Heart right ventricle (tissue), 16 donors: ENCODE measurements at places on chromosomes 12 and 14.

DNA sequence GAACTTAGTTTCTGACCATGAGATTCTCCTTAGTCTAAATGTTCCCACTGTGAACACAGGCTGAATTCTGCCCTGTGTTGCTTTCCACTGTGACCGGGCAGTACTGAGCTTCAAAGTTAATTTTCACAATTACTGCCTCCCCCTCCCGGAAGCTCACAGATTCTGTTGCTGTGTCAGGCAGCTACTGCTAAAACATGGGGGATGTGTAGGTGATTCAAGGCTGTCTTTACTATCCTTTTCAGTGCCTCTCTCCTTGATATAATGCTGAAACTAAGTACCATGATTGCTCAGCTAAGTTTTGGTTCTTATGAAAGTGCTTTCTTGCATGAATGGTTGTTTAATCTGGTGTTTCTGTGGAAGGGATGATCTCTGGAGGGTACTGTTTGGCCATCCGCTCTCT lies 428.3 kb upstream of the NOVA1 start:
- no peak for DNase-seq

DNA sequence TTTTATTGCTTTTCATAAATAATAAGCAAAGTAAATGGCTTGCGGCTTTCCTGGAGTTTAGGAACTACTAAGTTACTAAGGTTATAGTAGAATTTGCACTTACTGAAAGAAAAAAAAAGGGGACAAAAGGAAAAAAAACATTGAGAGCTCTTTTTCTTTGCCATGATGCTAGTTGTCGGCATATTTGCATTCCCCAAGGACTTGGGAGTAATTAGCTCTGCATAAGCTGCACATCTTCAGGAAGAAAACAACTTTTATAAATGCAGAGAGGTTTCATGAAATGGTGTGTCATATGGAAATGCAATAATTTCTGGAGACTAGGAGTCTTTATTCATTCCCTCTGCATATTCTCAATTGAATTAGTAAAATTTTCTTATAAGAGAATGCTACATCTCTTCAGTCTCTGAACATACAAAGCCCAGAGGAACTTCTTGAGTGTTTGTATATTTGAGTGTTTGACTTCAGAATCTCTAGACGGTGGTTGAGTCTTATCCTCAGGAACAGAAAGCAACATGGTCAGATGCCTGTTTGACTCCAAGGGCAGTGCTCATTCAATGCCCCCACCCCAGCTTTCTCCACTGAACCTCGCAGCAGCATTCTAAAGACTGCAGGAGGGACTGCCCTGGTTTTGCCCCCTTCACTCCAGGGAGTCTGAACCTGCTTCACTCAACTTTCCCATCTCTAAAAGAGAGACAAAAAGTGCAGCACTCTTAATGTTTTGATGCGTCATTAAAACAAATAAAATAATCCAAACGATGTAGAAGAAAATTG lies 158.9 kb upstream of the EEA1 start:
- DNase-seq: no peak

DNA sequence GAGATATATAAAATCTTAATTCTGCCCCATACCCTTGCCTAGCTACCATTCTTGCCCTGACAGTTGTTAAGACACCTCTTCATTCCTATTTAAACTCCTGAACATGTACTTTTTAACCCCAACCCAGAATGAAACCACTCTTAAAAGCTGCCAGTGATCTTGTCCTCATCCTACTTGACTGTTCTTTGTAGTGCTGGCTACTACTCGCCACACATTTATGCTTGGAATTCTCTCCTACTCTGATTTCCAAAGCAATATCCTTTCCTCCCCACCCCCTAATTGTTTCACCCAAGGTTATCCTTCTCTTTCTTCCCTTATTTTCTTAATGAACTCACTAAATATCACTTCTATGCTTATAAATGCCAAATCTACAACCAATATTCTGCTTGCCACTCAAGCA lies 4.1 kb downstream of the NFYB start:
- no peak for DNase-seq

DNA sequence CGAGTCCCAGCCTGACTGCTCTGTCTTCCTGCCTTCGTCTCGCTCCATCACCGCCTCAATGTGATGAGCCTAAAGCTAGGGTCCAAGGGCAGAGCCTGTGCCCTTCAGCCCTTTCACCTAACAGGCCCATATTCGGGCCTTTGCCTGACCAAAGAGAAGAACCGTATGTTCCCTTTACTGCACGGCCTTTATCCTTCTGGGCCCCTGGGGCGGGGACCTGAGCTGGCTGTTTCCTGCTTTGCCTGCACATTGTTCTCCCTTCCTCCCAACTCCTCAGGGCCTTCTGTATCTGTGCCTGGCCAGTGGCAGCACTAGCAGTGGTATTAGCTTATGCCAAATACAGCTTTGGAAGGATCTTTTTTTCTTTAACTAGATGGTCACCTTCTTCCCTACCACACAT lies 8.5 kb upstream of the MYL6B start:
- peak; percentile 46 for DNase-seq

GRCh38 chr12:98856897-98857540 lies 211.9 kb downstream of the APAF1 start:
- no peak for DNase-seq

DNA sequence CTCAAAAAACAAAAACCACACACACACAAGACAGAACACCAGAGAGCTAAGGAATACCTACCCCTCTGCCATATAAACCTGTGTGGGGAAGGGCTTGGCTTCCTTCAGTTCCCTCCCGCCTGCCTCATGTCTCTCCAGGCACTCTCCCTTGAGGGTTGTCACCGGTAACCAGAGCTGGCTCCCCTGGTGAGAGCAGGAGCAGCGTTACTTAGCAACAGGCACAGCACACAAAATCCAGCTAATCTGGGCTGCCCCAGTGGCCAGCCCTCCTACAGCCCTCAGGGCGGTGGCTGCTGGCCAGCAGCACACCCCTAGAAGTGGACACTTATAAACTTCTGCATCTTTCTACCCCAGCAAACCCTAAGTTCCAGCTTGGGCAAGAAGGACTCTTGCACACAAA lies 21.6 kb upstream of the NR4A1 start:
- no peak for DNase-seq

DNA sequence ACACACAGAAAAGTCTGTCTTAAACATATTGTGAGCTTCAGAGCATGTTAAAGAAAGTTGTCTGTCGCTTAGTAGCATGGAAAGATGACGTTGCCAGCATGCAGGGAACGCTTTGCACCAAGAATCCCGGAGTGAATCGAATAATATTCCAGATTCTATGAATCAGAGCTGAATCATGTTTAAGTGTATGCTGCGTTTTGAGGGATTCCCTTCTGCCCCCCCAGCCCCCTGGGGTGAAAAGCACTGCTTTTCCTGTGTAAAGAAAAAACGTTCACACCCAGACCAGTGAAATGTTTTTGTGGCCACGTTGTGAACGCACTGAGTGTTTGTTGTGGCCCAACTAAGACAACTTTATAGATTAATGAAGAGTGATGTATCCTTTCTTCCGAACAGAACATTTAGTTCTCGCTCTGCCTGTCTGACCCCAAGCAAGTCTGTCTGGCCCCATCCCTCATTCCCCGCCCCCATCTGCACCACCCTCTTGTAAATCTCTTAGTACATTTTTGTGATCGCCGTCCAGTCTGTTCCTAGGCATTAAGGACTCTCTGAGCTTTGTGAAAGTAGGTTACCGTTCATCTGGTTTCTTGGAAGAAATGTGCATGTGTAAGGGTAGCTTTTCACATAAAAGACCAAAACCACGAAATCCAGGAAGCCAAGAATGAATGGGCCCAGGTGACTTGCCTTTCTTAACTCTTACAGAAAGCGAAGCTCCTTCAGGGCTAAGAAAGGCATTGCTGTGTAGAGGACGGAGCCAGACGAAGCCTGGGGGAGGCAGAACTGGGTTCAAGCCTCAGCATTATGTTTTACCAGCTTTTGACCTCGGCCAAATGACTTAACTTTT lies 103.0 kb downstream of the SAMD4A start:
- no peak for DNase-seq

- no peak for DNase-seq
Measured at GRCh38 chr12:48545833-48546469, 20.5 kb downstream of the OR8S1 start.

DNA sequence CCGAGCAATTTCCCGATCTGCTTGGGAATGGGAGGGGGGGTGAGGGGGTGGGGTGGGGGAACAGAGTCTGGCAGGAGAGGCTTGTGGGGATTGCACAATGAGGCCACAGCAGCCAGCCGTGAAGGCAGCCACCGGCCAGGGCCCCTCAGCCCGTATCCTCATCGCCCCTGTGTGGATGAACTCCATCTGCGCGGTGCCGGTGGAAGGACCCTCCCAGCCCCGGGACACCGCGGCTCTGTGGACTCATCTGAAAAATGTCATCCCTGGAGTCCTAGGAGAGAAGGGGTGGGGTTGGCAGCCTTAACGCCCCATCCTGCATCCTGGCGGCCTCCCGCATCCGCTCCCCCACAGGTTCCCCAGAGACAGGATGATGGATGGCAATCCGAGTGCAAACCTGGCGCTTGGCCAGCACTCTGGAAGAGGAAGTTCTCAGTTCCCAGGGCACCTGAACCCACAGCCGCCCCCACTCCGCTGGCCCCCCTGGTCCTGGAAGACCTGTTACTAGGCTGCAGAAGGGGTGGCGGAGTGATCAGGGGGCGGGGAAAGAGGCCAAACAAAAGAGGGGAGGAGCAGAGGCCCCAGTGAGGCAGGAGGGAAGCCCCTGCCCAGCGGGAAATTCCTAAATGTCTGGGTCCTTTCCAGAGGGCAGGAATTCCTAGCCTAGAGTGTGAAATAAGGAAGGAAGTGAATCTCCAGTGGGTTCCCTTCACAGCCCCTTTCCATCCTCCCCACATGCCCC lies 1.2 kb upstream of the TNFAIP2 start:
- peak; percentile 88 for DNase-seq

DNA sequence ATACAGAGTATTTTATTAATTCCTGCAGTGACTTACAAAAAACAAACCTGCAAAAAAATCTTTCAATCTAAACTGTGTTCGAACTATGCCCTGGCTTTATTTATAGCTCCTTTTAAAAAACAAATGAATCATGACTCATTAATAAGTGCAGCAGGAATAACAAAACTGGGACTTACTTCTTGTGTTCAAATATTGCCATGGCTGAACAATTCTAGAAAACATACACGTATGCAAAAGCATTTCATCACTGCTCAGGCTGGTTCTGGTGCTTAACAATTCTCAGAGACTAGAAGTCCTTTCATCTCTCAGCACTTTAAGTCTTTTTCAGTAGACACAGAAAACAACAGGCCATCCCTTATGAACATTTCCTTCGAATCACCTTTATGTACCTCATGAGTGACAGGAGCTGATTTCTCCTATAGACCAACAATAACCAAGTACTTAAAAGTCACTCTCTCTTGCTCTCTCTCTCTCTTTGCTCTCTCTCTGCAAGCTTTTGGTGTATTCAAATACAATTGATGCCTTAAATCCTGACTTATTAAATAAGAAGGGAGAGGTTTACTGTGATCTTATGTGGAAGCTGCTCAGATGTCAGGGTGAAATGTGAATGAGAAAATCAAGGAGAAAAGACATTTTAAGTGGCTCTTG lies 268.8 kb downstream of the TTC8 start:
- DNase-seq: no peak

GRCh38 chr12:105982022-105982421 lies 156.7 kb downstream of the NUAK1 start:
- DNase-seq: peak; percentile 38

DNA sequence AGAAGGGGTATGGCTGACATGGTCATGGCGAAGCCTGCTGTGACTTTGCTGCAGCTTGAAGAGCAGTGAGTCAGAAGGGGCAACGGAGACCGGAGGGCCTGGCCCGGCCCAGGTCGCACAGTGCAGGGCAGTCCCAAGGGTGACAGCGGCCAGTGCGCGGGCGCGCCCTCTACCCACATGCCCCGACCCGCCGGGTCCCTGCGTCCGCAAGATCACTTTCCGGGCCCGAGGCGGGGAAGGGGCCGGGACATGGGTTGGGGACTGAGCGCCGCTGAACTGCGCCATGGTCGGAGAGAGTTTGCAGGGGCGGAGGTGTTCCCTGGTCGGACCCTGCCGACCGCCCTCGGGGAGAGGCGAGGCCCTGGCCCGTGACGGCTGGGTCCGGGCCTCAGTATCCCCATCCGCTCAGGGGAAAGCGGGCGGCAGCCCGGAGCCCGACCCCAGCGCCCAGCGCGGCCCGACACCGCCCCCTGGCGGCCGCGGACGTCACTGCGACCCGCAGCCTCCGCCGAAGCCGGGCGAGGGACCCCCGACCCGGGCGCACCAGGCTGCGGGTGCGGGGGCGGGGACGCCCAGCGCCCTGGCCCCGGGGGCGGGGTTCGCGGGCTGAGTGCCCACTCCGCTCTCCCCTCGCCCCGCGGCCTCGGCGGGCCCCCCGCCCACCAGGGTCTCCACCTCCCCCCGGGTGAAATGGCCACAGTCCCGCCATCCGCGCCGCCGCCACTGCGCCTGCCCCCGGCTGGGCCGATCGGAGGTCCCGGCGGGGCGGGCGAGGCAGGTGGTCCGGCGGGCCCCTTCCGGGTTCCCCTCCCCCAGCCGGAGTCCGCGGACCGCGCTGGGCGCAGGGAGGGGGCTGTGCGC lies 7.2 kb upstream of the ANKRD9 start:
- DNase-seq: no peak

DNA sequence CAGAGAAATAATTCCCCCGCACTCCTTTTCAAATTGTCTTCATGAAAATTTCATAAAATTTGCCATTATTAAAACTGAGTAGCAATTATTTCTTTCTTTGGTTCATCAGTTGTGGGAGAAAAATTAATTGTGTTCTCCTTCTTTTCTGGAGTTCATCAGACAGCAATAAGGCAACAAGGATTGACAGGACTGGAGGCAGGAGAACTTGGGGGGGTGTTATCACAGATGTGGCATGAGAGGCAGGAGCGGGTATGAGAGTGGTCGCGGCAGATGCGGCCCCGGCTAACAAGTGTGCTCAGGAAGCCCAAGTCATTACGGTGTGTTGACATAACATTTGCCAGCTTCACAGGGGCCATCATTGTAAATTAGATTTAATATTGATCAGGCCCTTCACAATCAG lies 306.6 kb upstream of the TMPO start:
- no peak for DNase-seq

DNA sequence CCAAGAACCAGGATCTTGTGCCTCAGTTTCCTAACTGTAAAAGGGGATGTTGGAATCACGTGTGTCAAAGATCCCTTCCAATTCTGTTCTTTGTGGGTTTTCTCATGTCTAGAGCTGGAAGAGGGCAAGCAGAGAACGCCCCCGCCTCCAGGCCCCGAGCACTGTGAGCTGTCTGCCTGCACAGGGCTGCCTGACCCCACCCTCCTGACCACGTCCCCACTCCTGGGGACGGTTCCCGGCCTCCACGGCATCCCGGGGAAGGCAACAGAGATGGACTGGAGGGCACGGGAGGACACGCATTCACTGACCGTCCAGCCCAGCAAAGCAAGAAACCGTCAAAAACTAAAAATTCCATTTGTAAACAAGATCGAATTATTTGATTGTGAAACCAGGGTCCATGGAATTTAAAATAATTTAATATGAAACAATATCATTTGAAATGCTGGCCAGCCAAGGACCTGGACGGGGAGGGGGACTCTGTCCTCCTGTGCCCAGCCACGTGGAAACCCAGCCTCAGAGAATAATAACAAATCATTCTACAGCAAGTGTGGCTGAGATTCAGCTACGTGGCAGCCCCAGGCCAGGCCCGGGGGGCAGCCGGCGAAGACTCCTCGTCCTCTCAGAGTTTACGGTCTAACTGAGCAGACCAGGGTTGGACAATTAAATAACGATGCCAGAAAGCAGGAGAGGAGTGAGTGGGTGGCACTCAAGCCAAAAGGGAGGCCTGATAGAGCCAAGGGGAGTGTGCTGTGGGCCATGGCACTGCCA lies 87.3 kb upstream of the DIO3 start:
- no peak for DNase-seq

GRCh38 chr14:78248501-78249090 lies 78.4 kb downstream of the NRXN3 start:
- DNase-seq: no peak
